ENCODE measurements at places on chromosomes 4 and X.

- no peak for DNase-seq
Observed at GRCh38 chr4:81512757-81513501, 41.2 kb upstream of the RASGEF1B start.

DNA sequence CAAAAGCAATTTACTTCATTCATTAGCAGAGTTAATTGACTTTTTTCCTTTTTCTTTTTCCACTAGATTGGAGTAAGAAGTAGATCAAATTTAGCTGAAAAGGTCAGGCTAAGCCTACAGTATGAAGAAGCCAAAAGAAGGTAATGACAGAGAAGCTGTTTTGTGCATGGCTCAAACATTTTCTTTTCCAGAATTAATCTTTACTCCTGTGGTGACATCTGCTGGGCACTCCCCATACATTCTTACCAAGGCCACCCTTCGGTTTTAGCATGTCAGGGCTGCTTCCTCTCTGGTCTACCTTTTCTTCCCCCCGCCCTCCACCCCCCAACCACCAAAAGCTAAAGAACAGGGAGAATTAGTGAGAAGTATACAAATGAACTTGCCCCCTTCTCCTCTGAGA lies 70.2 kb downstream of the CLDN22 start:
- DNase-seq: peak; percentile 55

GRCh38 chrX:96455078-96455477 lies 229.6 kb upstream of the DIAPH2 start:
- peak; percentile 27 for DNase-seq

DNA sequence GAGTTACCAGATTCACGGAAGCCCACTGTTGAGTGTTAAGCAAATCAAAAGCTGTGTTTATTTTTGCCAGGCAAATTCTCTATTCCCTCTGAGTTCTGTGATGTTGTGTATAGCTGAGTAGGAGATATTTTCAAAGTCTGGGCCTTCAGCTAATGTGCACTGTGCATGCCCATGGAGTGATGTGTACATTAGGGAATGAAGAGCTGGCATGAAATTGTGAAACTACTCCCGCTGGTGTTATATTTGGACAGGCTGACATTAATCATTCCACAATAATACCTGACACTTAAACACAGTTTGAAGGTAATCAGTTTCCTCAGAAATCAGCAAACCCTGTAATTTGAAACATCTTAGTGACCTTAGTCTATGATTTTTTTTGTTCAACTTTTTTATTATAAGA lies 88.1 kb upstream of the MBNL3 start:
- no peak for DNase-seq

DNA sequence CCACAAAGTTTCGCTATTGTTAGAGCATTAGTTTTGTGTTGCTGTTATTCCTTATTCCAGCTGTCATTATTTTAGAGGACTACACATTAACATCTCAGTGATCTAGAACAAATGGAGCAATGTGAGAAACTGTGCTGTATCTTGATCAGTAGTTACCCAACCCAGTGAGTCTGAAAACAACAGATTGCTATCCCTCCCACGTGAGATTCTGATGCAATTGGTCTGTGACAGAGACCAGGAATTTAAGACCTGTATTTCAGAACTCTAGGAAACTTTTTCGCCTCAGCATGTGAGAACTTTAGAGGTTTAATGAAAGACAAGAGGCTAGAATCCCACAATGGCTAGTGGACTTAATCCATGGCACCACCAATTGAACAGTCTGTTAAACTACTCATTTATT lies 35.7 kb upstream of the CDS1 start:
- DNase-seq: no peak

GRCh38 chr4:85722807-85723206 lies 247.9 kb downstream of the ARHGAP24 start:
- no peak for DNase-seq

DNA sequence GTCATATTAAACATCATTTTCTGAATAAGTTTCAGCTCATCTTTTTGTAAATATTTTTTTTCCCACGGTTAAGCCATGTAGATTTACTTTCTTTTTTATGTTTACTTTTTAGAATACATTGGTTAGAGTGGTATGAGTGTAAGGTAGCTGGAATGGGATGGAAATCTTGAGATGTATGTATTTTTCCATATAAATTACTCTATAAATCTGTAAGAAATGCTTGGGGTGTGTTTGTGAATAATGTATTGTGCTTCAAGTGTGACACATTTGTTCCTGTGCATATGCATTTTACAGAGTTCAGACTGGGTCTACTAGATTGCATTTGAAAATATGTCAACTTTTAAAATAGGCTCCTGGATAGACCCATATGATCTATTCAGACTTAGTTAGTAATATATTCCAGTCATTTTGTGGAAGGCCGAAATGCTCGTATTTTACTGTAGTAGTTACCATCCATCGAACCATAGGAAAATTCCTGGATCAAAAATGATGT lies 756.8 kb downstream of the RAPGEF2 start:
- no peak for DNase-seq

DNA sequence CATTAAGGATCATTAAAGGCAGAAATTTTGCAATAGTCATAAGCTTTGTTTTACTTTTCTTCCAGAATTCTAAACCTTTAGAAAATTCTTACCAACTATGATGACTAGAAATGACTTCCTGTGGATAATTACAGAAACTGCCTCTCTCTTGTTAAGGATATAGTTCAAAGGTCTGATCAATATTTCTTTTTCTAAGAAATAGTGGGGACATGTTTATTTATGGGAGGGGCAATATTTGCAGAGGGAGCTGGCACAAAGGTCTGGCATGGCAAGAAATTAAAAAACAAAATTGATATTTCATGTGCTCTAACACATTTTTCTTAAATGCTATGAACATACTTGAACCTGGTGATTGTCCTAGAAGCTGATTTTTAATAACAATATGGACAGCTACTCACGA lies 448.9 kb downstream of the KCTD8 start:
- no peak for DNase-seq

GRCh38 chrX:29297171-29297800 lies 710.0 kb downstream of the IL1RAPL1 start:
- DNase-seq: no peak

DNA sequence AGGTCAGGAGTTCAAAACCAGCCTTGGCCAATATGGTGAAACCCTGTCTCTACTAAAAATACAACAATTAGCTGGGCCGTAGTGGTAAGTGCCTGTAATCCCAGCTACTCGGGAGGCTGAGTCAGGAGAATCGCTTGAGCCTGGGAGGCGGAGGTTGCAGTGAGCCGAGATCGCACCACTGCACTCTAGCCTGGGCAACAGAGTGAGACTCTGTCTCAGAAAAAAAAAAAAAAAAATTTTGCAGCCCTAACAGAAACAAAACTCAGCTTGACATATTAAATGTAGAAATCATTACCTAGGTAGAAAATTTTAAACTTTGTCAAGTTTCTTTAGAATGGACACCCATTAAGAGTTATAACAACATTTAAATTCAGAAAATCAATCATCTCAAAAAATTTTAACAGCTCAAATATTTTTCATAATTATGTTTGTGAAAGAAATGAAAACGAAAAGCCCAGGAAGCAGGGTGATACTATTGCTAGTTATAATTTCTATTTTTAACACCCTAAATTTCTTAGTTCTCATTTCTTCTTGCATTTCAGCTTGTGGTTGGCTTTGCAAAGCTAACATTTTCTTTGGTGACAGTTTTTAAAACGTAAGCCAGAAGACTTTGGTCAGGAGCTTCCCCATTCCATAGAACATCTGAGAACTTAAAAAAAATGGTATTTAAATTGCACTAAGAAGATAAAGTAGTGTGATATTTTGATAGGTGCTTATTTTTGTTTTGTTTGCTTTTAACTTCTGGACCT lies 33.3 kb upstream of the RBBP7 start:
- DNase-seq: no peak

DNA sequence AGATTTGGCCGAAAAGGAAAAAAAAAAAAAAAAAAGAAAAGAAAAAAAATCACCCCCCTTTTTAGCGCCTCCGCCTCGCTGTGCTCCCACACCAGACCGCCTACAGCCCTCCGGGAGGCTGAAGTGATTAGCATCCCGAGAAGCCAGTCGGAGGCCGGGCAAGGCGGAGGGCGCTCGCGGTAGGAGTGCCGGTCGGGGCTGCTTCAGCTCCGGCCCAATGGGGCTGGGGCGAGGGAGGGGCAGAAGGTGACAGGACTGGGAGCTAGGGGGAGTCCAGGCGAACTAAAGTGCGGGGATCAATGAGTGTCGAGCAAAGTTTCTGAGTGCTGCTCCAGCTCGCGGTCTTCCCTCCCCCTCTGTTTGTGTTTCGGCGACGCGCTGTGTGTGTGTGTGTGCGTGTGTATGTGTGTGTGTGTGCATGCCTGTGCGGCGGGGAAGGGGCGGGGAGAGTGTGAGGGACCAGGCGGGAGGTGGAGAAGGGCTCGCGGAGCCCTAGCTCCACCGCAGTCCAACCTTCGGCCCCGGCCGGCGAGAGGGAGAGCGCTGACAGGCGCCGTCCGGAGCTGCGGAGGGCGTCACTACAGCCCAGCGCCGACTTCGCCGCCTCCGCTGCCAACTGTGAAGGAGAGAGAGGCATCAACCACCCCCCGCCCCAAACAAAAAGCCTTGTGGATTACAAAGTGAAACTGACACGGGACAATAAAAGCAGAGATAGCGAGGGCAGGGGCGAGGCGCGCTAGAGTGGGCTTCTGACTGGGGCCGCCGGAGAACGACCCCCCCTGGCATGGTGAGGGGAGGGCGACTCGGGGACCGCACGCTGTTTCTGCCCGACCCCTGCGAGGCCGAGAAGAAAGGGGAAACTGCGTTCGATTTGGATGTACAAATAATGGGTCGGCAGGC lies at the start of gene FAT4:
TSS of gene FAT4 (plus strand) at position 280 of the 900 bp plus-strand sequence. CDS start 1,457 bp downstream, outside the sequence.
- DNase-seq: peak; percentile 83

DNA sequence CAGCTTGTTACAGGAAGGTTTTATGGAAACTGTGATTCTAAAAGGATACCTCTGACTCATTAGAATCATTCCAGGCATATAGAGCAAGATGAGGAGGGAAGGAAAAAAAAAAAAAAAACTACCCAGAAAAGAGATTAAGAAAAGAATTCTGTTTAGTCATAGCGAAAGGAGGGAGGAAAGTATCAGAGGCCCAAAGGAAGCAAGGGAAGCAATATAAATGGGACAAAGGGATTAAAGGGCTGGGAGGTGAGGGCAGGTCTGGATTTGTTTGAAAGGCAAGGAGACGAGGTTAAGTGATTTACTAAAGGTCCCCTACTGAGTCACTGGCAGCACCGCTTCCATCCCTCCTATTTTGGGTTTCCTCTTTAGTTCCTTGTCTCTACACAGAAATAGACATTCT lies 88.6 kb upstream of the IL1RAPL1 start:
- no peak for DNase-seq

GRCh38 chr4:41787931-41788330 lies 39.4 kb upstream of the PHOX2B start:
- no peak for DNase-seq

- DNase-seq: no peak
Observed at GRCh38 chr4:7244331-7244665, 52.0 kb downstream of the SORCS2 start.

DNA sequence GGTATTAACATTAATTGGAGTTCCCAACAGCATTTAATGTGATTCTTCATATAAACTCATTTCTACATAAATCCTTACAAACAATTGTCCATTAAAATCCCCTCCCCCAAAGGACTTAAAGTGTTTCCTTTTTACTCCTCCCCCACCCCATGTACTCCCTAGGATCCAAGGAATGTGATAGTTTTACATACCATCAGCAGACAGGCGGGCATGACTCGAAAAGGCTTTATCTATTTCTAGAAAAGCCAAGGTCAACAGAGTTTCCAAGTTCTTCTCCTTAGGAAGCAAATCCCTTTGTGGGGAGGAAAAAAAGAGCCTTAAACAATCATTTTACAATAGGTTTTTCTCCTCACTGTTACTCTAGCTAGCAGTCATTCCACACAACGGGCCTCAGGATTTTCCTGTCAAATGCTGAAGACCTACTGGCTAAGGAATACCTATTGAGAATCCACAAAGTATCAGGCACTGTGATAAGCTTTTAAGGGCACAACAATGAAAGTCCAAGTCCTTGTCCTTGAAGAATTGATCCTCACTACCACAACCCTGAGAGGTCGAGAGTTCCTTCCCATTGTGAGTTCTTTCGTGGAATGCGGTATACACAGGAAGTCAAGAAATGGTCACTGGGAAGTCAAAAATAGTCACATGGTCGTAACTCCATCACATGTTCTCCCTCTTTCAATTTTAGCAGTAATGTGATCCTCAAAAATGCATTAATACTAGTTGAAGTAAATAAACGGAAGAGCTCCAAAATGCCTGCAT lies 7.2 kb downstream of the PPM1K start:
- no peak for DNase-seq

DNA sequence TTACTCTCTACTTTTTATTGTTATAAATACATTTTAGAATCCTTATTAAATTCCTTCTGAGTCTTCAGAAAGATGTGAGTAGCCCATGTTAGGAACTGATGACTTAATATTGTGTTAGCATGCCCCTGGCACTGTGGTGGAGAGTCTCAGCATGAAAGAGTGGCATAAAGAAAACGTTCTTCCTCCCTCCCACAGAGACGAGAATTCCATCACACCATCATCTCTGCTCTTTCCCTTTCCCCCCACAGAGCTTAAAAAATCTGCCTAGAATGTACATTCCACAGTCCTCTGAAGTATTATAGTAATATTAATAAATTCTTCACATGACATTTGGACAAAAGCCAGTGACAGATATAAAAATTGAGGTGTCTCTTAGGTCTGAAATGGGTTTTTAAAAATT lies 117.8 kb upstream of the DKK2 start:
- no peak for DNase-seq

DNA sequence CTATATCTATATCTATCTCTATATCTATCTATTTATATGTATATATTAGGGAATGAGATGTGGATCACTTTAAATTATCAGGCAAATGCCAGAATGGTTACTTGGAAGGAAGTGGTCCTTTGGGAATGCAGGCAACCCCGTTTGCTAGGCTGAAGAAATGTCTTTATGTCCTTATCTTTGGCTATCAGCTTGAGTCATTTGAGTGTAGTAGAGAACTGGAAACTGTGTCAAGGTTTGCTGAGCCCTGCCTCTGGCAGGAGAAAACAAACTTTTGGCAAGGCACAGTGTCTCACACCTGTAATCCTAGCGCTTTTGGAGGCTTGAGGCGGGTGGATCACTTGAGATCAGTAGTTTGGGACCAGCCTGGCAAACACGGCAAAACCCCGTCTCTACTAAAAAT lies 167.3 kb downstream of the ACTRT1 start:
- no peak for DNase-seq

GRCh38 chr4:113952452-113953029 lies 26.9 kb downstream of the ARSJ start:
- peak; percentile 75 for DNase-seq

GRCh38 chrX:136214551-136214950 lies 36.6 kb downstream of the MAP7D3 start:
- no peak for DNase-seq

- no peak for DNase-seq
Observed at GRCh38 chrX:41561045-41561444, 113.9 kb downstream of the NYX start.

DNA sequence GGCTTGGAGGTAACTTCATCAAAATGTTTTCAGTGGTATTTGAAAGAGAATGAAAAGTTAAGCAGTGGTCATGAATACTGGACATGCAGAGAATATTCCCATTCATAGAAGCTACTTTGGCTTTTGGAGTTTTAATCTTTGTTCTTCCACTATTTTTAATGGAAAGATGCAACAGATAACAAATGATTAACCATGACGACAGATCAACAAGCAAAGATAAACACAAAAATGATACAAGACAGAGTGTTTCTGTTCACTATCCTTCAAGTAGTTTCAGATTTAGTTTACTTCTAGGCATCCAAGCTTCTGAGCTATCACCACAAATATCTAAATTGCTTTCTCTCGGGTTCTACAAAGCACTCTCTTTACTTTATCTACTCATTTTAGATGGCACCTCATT lies 1004.9 kb upstream of the ADGRL3 start:
- no peak for DNase-seq

- no peak for DNase-seq
Observed at GRCh38 chr4:8201321-8201781, 2.3 kb downstream of the SH3TC1 start.

- peak; percentile 55 for DNase-seq
Observed at GRCh38 chrX:8036914-8037313, 109.7 kb upstream of the PNPLA4 start.

Data from NCI-H82 (cell line).